HEK293T (cell line): ENCODE measurements at places on chromosomes 1 and 21.

GRCh38 chr1:216310776-216311175, 112.5 kb downstream of the USH2A start:
- DNase-seq = peak; percentile 37

DNA sequence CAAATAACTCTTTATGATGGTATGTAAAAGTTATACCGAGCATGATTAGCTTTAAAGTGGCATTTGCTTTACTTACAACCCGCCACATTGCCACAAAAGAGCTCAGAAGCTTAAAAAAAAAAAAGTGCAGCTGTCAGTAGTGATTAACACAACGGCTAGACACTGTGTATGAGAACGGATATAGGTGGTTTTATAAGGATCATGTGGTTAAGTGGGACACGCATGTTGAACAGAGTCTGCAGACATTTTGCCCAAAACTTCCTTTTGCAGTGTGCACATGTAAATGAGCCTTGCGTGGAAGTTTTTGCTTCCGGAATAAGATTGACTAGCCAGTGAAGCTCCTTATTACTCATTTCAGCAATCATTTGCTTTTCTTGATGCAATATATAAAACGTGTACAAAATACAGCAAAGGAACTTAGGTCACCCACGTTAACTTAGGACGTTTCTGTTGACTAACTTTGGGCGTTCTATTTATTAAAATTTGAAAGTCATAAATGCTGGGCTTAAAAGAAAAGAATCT, 58.7 kb upstream of the RGS1 start:
- no peak for DNase-seq

- peak; percentile 18 for DNase-seq
These were observed 76.4 kb upstream of the MARK1 start for GRCh38 chr1:220451532-220451931.

GRCh38 chr1:81800695-81801650, at the start of gene ADGRL2:
Gene ADGRL2 (plus strand): TSS chr1:81800934. CDS start chr1:81836985, 36,051 bp downstream.
- DNase-seq = peak; percentile 73

DNA sequence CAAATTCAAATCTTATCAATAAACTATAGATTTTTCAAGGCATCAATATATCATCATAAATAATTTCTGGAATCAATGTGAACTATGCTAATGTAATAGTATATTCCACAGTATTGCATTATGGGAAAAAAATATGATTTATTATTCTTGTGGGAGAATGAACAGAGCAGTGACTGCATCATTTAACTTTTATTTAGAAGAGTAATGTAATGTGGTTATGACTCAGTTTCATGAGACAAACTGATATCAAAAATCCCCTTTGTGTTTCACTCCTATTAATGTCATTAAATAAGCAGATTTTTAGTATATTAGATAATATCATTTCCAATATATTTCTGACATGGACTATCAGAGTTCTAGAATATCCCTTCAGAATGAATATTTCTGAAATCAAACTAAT, 187.6 kb downstream of the LRRC40 start:
- no peak for DNase-seq

DNA sequence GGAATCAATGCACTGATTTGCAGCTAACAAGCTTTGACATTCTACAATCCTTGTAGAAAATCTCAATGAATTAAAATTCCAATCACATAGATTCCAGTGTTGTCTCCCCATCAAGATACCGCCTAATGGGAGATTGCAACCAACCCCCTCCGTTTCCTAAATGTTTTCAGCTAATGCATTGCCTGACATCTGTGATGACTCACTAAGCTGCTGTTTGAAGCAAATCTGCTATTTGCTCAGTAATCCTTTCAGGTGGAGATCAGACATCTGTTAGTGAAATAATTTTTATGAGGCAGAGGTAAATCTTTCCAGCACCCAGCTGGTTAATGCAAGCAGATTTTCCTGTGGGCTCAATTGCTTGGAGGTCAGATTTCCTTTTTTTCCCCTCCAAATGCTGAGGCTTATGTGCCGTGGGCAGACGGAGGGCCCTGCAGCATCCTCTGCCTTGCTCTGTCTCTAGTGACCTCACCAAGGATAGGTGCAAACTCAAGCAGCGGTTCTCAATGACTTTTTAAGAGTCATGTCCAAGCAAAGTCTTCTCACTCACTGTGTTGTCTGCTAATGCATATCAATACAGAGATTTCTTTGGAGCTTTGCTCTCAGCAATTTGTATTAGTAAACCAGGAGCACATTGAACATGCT, 91.1 kb upstream of the RAB3GAP2 start:
- no peak for DNase-seq

DNA sequence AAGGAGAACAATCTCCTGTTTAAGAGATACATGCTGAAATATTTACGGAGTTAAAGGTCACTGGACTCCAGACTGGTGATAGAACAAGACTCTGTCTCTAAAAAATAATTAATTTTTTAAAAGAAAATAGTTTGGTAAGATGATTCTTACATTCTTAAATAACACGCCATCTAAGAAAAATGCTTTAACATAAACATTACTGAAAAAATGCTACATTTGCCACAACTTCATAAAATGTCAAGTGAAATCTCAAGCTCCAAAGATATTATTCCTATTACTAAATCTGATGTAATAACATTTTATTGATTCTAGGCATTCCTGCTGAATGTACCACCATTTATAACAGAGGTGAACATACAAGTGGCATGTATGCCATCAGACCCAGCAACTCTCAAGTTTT, 4.1 kb downstream of the ANGPTL3 start:
- no peak for DNase-seq

DNA sequence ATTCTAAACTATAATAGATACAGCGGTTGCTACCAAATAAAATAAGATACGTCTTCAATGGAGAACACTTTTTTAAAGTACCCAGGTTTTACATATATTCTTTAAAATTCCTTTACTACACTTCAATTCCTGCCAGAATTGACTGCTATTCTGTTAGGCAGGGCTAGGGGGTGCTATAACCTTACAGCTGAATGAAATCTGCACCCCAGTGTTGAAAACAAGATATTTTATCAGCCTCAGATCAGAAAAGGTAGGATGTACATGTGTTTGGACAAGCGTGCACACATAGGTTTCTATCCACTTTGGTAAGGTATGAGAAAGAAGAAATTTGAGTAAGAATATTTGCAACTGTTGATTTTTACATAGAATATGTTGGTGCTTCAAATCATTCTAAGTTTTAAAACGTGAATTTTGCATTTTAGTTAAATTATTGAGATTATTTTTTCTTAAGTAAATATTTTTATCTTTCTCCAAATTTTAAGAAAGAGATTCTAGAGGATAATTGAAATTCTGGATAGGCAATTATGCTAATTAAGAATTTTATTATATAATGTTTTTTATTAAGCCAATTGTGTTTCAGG, 490.8 kb upstream of the ADGRL4 start:
- peak; percentile 58 for DNase-seq

- no peak for DNase-seq
These were observed 172.4 kb downstream of the CACNA1E start for GRCh38 chr1:181655756-181656155.

DNA sequence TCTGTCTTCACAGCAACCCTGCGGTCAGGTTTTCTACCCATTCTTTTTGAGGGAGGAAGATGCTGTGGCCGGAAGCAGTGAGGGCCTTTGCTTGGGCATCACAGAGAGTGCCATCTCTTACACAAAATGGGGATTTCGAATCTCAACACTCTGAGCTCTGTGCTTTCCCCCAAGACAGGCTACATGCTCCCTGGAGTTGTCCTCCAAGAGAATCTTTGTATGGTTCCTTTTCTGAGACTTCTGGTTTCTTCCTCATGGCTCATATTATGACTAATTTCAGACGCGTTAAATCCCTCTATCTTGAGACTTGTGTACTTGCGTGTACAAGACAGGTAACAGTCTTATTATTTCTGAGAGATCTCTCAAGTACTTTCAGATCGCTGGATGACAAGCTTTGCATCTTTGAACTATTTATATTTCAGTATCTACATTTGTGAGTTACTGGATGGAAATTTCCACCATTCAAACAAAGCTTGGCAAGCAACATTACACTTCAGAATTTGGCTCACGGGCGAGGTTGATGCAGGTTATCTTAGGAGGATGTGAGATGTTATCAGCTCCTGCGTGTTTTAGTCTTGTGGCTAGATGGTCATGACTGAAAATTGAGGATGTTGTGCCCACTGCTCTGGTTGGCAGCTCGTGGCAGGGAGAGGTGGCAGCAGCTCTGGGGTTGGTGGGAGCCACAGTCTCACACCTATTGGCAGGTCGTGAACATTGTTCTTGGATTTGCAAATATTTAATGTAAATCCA, 19.4 kb downstream of the ABCG1 start:
- DNase-seq = no peak

- DNase-seq = no peak
These were observed 7.9 kb upstream of the TRAF5 start for GRCh38 chr1:211318576-211319280.

DNA sequence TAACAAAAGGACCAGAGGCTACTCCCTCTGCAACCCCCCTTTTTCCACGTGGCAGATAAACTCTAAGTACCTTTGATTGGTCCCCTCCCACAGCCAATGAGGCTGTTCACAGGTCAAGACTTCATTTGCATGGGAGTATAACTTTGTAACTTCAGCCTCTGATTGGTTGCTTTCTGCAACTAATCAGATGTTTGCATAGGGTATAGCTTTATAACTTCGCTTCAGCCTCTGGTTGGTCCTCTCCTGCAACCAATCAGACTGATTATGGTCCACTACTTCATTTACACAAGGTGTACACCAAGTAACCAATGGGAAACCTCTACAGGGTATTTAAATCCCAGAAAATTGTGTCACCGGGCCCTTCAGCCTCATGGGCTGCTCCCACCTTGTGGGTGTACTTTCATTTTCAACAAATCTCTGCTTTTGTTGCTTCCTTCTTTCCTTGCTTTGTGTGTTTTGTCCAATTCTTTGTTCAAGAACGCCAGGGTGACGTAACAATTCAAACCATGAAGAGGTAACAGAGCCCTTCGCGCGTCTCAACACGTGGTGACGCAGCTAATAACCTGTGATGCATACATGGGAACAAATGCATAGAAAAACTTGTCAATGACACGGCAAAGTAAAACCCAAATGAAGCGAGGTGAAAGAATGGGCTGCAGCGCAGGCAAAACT, 47.2 kb downstream of the VPS26C start:
- no peak for DNase-seq
